ENCODE measurements at places on chromosomes 6 and 20. TPM values are rescaled to one million over a fixed set of nuclear protein-coding genes. Genes with fewer than 3 reads are reported as not detected.

TNFRSF6B gene
- 1.6 TPM for total RNA-seq

DNA sequence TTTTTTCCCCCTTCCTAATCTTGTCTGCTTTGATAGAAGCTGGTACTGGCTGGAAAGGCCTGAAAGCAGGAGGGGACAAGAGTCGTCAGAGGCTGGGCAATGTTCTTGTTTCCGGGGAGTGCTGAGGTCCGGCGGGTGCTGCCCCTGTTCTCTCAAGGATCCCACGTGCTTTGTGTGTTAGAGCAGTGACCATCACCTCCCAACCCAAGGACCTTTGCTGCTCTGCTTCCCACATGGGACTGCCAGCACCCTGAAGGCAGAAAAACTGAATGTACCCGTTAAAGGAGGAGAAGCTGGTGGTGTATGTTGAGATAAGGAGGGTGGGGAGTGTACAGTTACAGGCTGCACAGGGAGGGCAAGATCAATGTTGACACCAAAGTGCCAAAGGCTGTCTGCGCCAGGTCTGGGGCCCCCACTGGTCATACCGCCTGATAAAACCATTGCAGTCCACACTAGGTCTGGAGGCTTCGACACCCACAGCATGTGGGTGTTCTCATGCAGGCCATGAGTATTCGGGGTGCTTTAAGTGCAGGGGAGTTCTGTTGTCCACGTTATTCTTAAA is 15.0 kb downstream of the C20orf173 start:
- peaks cover 23% of the 10 kb centered on the region for H3K36me3 ChIP-seq
- no peak overlapping the region for H3K27ac ChIP-seq
- no peak for DNase-seq
- H3K4me1 ChIP-seq = peaks cover 5% of the 10 kb centered on the region
- no peak overlapping the region for H3K4me3 ChIP-seq

DOK5 gene
- 0.55 TPM for total RNA-seq

- no peak overlapping the region for H3K4me3 ChIP-seq
- H3K27ac ChIP-seq = no peak overlapping the region
- no peaks in the 10 kb centered on the region for H3K27me3 ChIP-seq
- H3K4me1 ChIP-seq = no peaks in the 10 kb centered on the region
- no peak for DNase-seq
- no peaks in the 10 kb centered on the region for H3K36me3 ChIP-seq
These were observed 192.8 kb downstream of the LY86 start for GRCh38 chr6:6781172-6781872.

PRR18 gene
- 2.9 TPM for total RNA-seq

GRCh38 chr6:110629153-110629552 is 152.7 kb upstream of the SLC22A16 start:
- H3K27ac ChIP-seq = no peak overlapping the region
- H3K4me3 ChIP-seq = no peak overlapping the region
- no peaks in the 10 kb centered on the region for H3K4me1 ChIP-seq

GRCh38 chr6:51147756-51148155 is 329.1 kb downstream of the TFAP2B start:
- H3K4me1 ChIP-seq = no peaks in the 10 kb centered on the region
- no peaks in the 10 kb centered on the region for H3K36me3 ChIP-seq
- no peak for DNase-seq
- H3K4me3 ChIP-seq = no peak overlapping the region
- no peaks in the 10 kb centered on the region for H3K27me3 ChIP-seq
